ENCODE measurements at places on chromosomes 11 and 22.

DNA sequence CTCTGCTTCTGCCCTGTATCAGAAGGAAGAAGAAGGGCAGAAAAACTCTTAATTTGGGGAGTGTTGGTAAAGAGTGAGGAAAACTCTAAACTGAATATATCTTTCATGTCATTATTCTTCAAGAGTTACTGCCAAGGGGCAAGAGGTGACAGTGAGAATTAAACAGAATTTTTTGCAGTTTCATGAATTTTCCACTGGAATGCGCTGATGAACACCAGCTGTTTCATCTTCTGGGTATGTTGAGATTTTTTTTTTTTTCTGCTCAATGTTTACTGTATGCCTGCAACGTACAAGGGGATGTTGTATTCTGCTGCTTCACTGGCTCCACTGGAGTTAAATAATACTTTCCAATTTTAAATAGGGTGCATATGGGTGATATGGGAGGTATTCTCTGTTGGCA is 117.8 kb downstream of the FAM76B start:
- no peak for DNase-seq

GRCh38 chr11:2122222-2122906 is 16.8 kb downstream of the IGF2 start:
- DNase-seq = no peak

- no peak for DNase-seq
These were observed 21.1 kb downstream of the SIK3 start for GRCh38 chr11:117076941-117077691.

- no peak for DNase-seq
These were observed 24.9 kb downstream of the CD44 start for GRCh38 chr11:35163702-35164496.
